Left kidney (tissue), 8 donors: ENCODE measurements at places on chromosomes 16 and 17.

DNA sequence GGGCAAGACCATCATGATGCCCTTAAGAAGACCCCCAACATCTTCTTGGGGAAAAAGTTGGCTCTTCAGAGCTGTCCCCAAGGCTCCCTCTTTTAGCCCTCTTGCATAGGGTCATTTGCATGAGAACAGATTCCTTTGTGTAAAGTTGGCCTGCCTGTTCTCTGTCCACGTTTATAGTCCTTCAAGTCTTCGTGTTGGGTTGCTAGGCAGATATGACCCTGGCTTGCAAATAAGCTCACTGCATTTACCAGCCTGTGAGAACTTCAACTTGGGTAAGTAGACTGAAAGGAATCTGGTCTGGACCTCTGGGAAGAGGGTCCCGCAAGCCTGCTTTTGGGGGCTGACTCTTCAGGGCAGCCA, 2.9 kb downstream of the ARSG start:
- DNase-seq = no peak

- no peak for DNase-seq
Observed at GRCh38 chr16:1491327-1491726, 1.8 kb upstream of the TELO2 start.

DNA sequence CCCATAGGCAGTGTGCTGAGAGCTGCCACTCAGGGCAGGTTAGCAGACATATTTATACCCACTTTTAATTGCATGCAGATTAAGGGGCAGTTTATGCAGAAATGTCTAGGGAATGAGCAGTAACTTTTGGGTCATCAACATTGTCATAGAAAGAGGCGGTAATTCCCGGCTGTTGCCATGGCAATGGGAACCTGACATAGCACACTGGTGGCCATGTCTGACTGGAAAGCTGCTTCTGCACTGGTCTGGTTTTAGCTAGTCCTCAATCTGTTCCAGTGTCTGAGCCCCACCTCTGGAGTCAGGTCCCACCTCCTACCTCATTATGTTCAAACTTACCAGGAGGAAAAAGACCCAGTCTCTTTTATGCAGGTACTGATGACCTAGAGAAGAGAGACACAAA, 31.5 kb upstream of the TNRC6C start:
- DNase-seq = no peak

- DNase-seq = no peak
Observed at GRCh38 chr17:14157822-14158221, 78.8 kb downstream of the CDRT15 start.

DNA sequence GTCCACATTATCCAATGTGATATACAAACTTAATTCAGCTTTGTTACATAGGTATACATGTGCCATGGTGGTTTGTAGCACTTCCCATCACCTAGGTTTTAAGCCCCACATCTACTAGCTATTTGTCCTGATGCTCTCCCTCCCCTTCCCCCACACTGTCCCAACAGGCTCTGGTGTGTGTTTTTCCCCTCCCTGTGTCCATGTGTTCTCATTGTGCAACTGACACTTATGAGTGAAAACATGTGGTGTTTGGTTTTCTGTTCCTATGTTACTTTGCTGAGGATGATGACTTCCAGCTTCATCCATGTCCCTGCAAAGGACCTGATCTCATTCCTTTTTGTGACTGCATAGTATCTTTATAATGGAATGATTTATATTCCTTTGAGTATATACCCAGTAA, 196.7 kb downstream of the CDH11 start:
- no peak for DNase-seq

GRCh38 chr16:82182266-82183003, 12.4 kb upstream of the MPHOSPH6 start:
- peak; percentile 33 for DNase-seq

- no peak for DNase-seq
Observed at GRCh38 chr16:5438591-5438990, 341.0 kb upstream of the EEF2KMT start.

DNA sequence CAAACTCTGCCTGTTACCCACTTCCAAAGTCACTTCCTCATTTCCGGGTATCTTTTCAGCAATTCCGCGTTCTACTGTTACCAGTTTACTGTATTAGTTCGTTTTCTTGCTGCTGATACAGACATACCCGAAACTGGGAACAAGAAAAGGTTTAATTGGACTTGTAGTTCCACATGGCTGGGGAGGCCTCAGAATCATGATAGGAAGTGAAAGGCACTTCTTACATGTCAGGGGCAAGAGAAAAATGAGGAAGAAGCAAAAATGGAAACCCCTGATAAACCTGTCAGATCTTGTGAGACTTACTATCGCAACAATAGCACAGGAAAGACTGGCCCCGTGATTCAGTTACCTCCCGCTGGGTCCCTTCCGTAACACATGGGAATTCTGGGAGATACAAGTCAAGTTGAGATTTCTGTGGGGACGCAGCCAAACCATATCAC, 30.9 kb downstream of the PAFAH1B1 start:
- no peak for DNase-seq

GRCh38 chr17:27489045-27489715, 32.9 kb downstream of the KSR1 start:
- no peak for DNase-seq

DNA sequence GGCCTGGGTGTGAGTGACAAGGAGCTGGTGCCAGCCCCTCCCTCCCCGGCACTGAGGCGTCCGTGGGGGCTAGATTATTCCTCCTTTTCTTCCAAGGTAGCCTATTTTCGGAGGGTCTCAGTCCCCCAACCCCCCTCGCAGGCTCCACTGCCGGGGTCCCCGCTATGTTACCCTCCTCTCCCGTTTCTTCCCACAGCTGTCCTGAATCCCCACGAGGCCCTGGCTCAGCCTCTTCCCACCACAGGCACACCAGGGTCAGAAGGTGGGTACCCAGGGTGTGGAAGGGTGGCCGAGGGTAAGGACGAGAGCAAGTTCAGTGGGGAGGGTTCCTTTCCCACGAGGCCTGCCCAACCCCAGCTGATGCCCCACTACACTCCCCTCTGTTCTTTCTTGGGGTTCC, 611 bp downstream of the RAMP2 start:
- no peak for DNase-seq

DNA sequence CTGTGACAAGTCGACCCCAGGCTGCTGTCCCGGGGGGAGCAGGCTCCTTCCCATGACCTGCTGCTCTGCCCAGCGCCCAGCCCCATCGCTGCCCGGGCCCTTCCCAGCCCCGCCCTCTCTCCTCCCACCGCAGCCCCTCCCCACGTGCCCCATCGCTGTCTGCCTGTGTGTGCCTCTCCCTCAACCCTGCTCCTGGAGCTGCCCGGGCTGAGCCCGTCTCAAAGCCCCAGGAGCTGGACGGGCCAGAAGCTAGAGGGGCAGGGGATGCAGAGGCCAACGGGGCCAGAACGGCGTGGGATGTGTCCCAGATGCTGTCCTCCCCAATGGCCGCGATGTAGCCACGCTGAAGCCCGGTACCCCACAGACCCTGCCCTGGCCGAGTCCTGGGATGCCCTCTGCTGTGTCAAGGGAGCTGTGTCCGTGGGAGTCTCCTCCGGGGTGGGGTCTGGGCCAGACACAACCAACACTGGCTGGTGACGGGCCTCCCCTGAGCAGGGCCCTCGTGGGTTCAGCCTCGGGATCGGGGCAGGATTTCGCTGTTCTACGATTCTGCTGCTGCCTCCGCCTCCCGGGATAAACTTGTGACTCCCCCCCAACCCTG, 118.2 kb upstream of the ZNF750 start:
- DNase-seq = no peak

DNA sequence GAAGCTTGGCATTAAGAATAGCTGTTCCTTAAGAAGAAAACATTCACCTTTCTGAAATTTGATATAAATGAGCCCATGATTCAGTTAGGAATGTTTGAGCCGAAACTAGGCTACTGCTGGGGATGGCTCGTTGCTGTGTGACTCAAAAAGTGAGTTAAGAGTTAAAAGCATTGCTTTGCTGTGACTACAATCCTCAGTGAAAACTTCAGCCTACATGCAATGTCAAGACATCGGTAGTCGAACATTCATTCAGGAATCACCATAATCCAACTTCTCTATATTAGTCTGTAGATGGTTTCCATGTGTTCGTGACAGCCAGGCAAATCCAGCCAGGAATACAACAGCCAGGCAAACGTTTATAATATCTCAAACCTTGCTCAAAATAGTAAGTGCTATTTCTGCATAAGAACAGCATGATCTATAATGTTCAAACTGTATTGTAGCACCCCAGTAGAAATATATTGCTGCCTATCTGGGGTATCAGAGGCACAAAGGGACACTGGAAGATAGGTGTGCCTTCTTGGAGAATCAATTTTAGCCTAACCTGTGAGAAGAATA, 1225.1 kb downstream of the CDH8 start:
- DNase-seq = no peak

DNA sequence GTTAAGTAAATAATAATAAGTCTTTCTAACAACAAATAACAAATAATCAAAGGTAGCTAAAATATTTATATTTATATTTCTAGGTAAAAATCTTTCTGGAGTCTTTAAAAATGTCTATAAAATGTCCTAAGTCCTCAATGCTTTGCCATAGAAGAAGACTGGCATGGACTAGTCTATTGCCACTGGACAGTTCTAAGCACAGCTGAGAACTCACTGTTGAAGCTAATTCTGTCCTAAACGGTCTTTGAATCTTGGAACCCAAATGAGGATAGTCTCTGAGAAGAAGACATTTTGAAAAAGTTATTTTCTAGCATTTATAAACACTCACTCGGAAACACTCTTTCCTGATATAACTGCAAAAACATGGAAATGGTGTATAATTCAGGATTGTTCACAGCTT, 539 bp downstream of the MYH8 start:
- no peak for DNase-seq

- DNase-seq = peak; percentile 20
Observed at GRCh38 chr16:75377729-75378386, 55.4 kb downstream of the CFDP1 start.

DNA sequence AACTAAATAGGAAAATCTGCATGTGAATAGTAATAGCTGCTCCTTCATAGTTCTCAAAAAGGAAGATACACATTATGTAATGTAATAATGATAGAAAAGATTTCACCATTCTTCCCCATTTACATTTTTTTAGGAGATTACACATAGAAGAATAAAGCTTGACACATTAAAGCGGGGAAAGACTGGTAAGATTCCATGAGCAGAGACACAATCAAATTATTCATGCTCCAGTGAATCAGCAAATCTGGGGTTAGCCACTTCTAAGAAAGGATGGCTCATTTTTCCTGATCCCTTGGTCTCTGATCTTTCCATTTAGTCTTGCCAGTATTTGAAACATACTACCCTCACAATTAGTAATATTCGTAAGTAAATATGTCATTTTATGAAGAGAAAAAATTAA, 81.9 kb downstream of the CA4 start:
- no peak for DNase-seq

DNA sequence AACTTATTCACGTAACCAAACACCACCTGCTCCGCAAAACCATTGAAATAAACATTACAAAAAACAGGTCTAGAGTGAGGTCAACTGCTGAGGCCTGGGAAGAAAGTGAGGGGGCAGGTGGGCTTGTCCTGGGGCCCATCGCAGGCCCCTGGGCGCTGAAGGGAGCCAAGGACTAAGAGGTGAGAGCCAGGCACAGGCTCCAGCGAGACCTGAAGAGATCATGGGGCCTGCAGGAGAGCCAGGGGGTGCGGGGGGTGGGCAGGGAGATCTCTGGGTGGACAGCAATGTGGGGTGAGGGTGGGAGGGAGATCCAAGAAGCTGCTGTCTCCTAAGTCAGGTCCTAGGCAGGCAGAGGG, 7.9 kb downstream of the ARHGAP27 start:
- no peak for DNase-seq

- DNase-seq = no peak
Observed at GRCh38 chr16:80500116-80500859, 40.5 kb upstream of the DYNLRB2 start.
